ENCODE measurements at places on chromosomes 5 and 9.
A peak's percentile ranks its signal among the peaks of the same experiment; 100 is the strongest.

DNA sequence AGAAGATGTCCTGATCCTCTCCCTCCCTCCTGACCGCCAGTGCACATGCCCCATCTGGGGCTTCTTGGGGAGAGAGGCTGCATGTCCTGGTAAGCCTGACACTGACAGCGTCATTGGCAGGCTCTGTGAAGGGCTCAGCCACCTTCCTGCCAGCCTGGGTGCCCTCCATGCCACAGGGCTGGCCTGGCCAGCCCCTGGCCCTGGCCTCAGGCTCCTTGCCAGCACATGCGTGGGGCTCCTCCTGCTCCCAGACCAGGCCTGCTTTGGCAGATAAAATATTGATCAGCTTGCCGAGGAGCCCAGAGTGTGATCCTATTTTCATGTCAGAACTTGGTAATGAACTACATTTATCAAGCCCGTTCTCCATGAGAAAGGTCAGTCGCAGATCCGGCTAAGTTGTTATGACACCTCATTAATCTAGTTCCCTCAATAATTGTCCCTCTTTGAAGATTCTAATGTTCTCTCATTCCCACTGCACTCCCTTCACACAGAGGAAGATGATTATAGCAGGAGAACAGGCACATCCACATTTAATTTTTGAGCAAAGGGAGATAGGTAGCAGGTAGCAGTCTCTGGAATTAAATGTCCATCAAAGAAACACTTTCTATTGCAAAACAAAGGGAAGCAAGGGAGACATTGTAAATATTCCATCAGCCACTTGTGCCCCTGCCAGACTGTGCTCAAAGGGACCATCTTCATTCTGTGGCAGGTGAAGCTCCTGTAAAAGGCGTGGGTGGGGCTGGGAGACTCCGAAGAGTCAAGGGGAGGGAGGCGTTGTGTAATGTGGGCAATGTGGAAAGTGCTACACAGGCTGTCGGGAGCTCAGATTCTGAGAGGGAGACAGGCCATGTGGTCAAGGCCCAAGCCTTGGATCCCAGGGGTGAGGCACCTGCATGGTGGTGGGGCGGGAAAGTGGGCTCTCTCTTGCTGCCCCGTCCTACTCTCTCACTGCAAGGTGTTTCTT is 272.0 kb downstream of the HSPA4 start:
- no peak for DNase-seq

- DNase-seq = no peak
These were observed 254.2 kb upstream of the TRPC7 start for GRCh38 chr5:136619556-136619955.

DNA sequence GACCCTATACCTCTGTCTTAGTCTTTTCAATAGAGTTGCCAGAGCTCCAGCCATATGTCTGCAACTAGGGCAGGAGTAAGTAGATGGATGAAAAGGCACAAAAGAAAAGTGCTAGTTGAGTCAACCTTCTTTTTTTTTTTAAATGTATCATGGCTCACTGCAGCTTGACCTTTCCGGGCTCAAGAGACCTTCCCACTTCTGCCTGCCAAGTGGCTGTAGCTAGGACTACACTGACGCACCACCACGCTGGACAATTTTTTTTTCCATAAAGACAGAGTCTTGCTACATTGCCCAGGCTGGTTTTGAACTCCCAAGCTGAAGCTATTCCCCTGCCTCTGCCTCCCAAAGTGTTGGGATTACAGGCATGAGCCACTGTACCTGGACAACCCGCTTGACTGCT is 27.3 kb downstream of the FOXE1 start:
- DNase-seq = no peak

GRCh38 chr5:100444961-100445360 is 90.2 kb upstream of the FAM174A start:
- no peak for DNase-seq

GRCh38 chr5:5497152-5497788 is 74.8 kb downstream of the ICE1 start:
- DNase-seq = no peak

DNA sequence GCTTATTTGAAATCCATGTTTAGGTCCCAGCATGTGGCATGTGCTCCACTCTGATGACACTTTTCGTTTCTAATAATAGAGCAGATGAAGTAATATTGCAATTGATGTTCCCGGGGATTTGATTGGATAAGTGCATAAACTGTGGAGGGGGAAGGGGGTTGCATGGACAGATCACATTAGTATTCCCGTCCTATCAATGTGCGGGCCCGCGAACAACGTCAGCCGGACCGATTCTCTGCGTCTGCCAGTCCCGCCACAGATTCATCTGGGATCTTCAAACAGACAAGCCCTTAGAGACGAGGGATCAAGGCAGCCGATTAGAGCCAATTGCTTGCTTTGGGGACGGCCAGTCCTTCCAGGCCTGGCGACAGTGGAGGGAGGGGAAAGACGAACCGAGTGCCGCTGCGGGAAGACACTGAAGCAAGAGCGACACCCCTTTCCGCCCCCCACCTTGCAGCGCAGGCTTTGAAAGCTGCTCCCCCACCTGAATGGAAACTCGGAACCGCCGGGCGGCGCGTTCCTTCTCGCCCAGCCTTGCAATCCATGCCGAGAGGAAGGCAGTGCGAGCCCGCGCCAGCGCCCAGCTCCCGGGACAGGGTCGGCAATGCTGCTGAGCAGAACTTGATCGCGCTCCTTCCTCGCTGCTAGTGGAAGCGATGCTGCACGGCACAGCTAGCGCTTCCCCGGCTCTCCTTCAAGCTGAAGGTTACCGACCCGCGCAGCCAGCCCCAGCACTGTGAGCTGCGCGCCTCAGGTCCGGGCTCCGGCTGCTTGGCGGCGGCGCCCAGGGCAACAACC is at the start of gene RGS7BP:
TSS of gene RGS7BP (plus strand) at position 247 of the 798 bp plus-strand sequence. CDS start 610 bp downstream, outside the sequence.
- DNase-seq = peak; percentile 1

DNA sequence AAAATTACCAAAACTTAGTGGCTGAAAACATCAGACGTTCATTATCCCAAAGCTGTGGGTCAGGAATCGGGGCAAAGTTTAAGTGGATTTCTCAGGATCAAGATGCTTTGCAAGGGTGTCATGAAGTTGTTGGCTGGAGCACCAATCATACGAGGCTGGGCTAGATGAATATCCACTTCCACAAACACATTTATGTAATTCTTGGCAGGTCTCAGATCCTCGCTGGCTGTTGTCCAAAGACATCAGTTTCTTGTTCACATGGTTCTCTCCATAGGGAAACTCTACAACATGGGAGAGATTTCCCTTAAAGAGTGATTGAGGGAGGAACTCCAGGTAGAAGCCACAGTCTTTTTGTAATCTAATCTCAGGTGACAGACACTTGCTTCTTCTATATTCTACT is 20.2 kb upstream of the CCDC192 start:
- no peak for DNase-seq

GRCh38 chr5:19660679-19661078 is 327.3 kb downstream of the CDH18 start:
- no peak for DNase-seq

GRCh38 chr5:43231977-43232376 is 40.0 kb downstream of the NIM1K start:
- DNase-seq = no peak

- DNase-seq = no peak
These were observed 1.9 kb upstream of the SLC31A2 start for GRCh38 chr9:113148781-113149510.

DNA sequence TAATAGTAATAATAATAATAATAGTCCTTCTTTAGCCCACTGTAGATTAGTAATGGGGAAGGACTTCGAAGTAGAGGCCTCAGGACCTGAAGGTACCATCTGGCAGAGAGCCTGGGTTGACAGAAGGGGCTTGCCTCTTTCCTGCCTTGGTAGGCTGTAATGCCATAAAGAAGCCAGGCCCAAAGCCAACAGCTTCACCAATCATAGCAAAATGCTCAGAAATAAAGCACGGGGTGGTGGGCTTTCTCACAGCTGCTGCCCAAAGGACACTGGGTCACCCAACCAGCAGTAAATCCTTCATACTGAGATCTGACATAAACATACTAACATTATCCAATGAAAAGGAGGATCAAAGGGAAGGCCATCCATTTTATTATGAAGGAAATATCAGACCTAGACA is 70.7 kb downstream of the SUSD1 start:
- DNase-seq = no peak

- no peak for DNase-seq
These were observed 334.5 kb downstream of the TENT4A start for GRCh38 chr5:7047511-7048261.

DNA sequence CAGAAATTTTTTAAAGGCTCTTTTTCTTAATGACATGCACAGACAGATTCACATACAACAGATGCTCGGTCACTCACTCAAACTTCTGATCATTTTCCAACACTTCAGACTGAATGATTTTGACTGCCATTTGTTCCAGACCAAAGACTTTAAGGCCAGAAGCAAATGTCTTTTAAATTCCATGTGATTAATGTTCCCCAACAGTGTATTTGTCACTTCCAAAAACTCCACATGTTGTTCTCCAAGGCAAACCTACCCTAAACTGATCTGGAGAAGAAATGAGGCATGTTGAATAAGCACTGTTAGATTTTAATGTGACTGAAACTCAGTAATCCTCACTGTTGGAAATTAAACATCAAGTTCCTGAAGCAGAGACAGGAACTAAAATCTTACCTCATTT is 366.7 kb downstream of the GABRG2 start:
- no peak for DNase-seq

GRCh38 chr5:154485096-154485491 is 7.1 kb upstream of the HAND1 start:
- no peak for DNase-seq

Data from NCI-H1436 (cell line).